ENCODE measurements at places on chromosomes 1 and 21.

DNA sequence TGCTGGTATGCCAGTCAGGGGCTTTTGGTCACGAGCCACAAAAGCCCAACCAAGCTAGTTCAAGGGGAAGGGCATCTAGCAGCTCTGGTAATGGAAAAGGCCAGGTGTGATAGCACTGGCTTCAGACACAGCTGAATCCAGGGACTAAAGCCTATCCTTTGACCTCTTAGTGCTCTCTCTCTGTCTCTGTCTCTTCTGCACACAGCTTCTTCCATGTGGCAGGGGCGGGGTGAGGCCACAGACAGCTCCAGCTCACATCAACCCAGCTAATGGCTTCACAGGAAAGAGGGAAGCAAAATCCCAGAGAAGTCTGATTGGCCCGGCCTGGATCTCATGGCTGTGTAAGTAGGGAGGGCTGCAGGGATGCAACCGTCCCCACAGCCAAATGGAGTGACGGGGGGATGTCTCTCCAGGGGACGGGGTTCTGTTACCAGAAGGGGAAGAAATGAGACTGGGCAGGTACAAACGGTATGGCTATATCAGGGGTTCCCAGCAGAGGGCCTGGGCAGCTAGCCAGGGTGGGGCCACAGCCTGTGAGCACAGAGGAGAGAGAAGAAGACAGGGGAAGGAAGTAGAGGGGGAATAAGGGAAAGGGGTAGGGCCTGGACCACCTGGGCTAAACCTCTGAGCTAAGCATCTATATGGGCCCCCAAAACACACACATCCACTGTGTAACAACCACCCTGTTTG, 42.4 kb downstream of the FBXO2 start:
- no peak for DNase-seq

DNA sequence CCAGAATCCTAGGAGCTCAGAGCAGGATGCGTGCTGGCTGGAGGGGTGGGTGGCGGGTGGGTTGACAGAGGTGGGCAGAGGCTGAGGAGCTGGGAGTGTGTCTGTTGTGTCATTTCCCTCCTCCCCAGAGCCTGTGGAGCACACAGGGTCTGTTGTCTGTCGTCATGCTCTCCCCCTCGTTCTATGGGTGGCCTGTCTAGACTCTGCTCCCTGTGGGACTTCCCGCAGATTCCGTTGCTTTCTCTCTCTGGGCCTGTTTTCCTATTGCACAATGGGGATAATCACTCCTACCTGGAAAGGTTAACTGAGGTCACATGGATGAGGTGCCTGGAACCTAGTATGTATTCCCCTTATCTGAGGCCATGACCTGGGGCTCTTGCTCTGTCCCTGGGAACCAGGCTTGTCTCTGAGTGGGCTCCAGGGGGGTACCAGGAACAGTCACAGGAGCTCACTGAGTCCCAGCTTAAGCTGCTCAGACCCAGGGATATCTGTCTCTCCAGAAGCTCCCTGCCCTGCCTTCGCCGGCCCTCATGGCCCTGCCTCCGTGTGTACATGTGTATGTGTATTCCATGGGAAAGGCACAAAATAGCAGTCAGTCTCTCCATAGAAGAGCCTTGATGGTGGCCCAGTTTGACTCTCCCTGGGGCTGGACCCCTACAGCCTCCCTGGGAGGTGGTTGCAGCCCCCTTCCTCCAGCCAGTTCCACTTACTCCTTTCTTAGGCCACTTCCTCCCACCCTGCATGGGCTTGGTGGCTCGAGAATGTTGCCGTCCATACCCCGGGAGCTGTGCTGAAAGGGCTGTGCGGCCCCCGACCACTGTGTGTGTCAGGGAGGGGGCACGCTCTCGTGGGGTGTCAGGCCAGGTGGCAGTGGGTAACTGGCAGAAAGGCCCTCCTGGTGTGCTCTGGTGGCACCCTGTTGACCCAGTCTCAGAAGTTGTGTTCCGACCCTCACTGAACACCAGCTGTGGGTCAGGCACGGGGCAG, 17.9 kb downstream of the PTPRF start:
- DNase-seq: no peak

- DNase-seq: no peak
Measured at GRCh38 chr1:100545855-100546254, 7.9 kb downstream of the GPR88 start.

DNA sequence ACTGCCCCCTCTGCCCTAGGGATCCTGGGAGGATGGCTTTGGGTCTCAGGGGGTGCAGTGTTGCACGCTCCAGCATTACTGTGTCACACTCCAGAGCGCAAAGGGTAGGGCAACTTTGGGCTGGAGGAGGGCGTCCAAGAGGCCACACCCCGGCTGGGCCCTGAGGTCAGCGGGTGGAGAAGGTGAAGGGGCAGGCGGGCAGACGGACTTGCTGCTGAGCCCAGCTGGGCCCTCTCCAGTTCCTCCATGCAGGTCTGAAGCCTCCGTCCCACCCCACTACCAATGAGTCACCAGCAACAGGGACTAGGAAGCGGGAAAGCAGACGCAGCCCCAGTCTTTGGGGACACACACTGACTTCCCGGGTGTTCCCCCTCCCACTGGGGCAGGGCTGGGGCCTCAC, 116.0 kb downstream of the CASZ1 start:
- DNase-seq: no peak

- DNase-seq: no peak
Measured at GRCh38 chr1:244552336-244552735, 91.3 kb downstream of the CATSPERE start.

Data from CD4-positive, alpha-beta T cell treated with Interleukin-4 for 4 hours (primary cell).